Mesenteric fat pad (tissue), 1 donor: ENCODE measurements at places on chromosomes 5 and 9. TPM values are rescaled to one million over a fixed set of nuclear protein-coding genes. Genes with fewer than 3 reads are reported as not detected.

TTC23L gene
- not detected for total RNA-seq

DNA sequence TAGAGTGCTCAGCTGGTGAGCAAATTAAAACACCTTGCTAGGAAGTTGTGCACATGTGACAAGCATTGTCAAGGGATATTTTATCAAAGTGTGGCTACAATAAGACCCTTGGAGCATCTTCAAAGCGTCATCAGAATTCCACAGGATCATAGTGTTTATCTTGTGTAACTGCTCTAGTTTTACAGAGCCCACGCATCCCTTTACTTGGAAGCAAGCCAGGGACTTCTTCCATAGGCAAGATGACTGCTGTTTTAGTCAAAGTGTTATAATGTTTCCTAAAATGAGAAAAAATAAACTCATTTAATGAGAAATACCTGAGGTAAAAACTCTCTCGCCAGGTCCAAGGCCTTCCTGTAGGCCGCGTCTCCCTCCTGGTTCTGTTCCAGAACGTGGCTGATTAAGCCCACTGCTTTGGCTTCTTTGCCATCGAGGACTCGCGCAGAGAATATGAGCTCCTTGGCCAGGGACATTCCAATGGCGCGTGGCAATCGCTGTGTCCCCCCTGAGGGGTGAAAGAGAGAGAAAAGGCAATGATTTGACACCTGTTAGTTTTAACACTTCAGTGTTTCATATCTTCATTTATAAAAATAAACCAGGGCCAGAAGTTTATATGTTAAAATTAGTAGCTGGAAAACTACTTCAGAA, 141.1 kb downstream of the AUH start:
- no peak for DNase-seq

- DNase-seq = no peak
Observed at GRCh38 chr5:15282611-15283010, 217.4 kb upstream of the FBXL7 start.

- no peak for DNase-seq
Observed at GRCh38 chr5:38369692-38370091, 111.3 kb downstream of the EGFLAM start.

DNA sequence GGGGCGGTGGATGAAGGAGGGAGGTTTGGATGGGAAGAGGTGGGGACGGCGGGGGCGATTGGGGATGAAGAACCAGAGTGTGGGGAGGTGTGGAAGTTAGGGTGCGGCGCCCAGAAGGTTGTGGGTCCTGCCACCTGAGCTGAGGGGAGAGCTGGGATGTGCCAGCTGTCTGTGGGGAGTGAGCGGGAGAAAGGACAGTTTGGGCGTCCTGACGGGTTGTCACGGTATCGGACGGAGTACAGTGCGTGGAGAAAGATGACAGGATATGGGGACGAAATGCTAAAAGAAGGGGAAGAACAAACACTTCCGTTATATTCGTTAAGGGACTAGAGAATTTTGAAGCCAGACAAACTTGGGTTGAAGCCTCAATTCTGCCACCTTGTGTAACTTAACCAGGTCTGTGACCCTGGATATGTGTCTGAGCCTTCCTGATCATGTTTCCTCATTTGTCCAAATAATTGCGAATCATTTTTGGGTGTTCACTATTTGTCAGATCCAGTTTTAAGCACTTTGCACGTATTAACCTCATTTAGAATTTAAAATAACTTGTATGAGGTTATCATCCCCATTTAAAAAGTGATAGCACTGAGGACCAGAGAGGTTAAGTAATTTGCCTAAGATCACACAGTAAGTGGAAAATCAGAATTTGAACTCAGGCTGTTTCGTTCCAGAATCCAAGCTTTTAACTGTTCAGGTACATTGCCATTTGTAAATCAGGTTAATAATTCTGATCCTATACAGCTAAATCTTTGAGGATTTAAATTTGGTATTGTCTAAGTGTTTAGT, 689 bp downstream of the CNTRL start:
- DNase-seq = no peak

MSX2 gene
- 1.8 TPM for total RNA-seq

DNA sequence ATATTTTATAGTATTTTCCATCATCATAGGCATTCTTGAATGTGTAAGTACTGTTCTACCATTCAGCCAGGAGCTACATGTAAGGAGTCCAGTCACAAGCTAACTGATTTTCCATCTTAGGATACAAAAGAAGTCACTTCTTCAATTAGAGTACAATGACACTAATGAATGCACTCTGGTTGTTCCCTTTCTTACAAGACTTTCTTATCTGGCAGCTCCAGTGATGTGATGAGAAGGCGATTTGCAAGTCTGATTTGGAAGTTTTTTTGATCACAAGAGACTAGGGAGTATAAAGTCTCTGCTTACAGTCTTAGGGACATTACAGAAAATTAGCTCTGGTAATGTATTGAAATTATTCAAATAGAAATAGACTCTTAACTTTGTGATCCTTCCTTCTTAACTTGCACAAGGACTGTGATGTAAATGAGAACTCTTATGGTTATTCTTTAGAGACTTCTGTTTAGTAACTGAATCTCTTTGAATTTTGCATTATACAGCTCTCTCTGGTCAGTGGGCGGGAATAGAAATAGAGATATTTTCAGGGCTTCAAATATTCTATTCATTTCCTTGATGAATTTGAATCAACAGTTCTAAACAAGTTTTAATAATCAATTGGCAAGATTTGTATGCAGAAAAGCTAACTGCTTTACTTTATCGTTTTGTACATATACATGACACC, 130.4 kb upstream of the CDH6 start:
- no peak for DNase-seq

ACOT12 gene
- not detected for total RNA-seq

DNA sequence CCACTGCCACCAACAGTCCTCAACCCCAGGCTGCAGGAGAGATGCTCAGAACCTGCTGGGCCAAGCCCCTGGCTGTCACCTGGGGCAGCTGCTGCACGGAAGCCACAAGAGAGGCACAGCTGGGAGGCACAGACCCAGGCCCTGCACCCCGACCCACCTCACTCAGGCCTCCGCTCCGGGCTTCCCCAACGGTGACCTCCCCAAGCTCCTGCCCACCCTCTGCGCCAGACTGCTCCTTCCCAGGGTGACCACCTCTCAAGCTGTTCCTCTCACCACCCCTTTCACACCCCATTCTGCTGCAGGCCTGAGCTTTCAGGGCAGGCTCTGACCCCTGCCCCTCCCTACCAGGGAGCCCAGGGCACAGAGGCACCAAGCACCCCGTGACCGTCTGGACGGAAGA, 33.0 kb downstream of the VAV2 start:
- DNase-seq = no peak

- DNase-seq = no peak
Observed at GRCh38 chr5:56668996-56669395, 146.4 kb upstream of the MAP3K1 start.

DNA sequence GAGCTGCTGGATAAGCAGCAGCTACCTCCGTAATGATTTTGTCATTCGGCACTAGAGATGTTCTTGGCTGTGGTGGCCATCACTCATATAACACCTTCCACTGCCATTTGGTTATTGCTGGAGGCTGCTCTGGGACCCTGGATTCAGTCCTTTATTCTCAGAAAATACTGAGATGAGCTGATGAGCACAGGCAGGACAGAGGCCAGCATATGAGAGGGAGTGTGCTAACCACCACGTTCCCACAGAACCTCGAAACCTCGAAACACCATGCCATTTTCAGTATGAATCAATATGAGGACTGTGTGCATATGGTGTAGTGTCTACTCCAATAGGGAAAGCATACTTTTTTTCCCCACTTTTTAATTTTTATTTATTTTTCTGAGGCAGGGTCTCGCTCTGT, 56.6 kb downstream of the ADAM19 start:
- no peak for DNase-seq

DNA sequence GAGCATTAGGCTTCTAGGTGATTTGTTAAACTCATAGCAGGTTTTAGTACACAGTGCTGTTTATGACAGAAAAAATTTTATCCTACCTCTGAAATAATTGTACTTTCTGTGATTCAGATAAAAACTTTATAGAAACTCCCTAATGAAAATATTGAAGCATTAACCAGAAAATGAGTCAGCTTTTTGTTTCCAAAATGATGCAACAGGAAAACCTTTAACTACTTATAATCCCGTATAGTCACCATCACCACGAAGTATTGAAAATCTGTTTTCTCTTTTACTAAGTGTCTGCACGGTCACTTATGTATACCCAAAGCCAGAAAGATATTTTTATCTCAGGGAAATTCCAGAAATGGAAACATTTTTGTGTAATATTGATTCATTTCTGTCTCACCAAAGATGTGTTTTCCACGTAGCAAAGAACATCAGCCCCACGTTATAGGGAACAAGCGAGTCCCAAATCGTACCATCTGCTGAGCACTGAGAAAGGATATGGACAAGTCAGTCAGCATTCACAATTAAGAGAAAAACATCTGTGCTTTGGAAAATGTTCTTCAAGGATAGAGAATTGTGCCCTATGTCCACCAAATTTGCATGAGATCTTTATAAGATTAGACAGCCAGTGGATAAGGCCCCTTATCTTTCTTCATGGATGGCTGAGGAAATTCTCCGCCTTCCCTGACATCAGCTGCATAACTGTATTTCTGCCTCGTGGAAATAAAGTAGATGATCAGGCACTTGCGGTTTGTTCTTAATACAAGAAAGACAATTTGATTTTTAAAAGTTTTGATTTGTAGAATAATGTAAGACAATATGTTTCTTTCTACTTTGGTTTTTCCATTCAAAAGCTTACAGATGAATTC, 41.9 kb downstream of the TNFAIP8 start:
- no peak for DNase-seq
